RWPE2 (cell line): ENCODE measurements at places on chromosomes 2 and 18.

DNA sequence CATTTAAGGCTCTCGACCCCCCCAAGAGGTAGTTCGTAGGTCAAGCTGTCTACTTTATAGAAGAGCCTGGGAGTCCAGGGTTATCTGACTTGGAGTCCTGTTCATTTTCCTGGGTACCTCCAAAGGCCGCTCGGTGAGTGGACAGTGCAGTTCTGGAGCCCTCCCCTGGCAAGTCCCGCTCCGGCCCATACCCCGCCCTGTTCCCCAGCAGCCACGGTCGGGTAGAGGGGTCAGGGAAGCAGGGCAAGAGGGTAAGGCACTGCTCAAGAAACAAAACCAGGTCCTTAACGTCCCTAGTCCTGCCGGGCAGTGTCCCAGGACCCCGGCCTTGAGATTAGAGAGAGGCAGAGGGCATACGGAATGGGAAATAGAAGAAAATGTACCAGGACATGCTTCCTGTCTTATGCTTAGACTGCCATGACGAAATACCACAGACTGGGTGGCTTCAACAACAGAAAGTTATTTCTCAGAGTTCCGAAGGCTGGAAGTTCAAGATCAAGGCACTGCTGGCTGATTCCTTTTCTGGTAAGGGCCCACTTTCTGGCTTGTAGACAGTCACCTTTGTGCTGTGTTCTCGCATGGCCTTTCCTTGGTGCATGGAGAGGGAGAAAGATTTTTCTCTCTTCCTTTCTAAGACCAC, 5.4 kb upstream of the HPCAL1 start:
- DNase-seq, result no peak

- DNase-seq, result no peak
Observed at GRCh38 chr2:238407566-238407965, 19.2 kb upstream of the ASB1 start.

DNA sequence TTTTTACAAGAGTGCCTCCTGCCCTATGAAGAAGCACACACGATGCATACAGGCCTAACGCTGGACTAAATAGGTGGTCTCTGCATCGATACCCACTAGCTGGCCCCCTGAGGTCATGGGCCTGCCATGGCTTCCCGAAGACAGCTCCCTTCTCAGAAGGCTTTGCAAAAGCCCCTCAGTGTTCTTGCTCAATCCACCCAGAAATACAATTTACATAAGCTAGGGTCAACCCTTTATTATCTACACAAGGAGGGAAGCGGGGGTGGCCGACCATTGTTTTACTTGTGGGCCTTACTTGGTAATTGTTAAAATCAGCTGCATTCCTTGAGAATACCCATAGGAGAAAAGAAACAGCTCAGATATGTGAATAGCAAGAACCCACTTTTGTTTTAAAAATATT, 28.5 kb downstream of the UXS1 start:
- DNase-seq, result no peak

GRCh38 chr2:207156451-207157161, 9.1 kb downstream of the KLF7 start:
- no peak for DNase-seq

DNA sequence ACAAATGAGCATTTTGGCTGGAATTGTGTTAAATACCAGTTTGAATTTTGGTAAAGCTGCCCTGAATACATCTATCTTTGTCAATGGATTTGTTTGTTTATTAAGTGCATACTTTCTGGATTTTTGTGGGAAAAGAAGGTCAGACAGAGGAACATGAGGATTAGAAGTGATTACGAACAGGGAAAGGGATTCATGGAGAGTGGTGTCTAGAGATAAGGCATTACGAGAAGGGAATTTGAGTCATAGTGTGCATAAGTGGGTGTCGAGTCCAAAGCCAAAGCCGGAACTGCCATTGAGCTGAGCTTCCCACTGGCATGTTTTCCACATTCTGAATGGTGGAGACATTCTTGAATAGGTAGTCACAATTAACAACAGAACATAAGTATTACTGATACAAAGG, 68.9 kb upstream of the EFEMP1 start:
- peak; percentile 85 for DNase-seq

DNA sequence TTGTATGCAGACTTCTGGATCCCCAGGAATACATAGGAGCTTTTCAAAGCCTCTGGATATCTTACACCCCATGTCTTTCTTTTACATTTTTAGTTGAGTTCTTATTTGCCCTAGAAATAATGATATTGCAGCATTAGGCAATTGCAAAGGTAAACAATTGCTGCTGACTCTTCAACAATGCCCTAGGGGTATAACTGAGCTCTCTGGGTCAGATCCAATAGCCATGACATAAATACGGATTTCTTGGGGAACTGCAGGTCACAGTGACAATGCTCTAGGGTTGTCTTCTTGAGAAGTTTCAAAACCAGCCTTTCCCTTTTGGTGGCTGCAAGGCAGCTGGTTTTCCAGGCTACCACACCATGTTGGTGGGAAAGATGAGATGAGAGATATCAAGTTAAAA, 16.5 kb upstream of the OR6B3 start:
- no peak for DNase-seq

- DNase-seq, result no peak
Observed at GRCh38 chr2:162256591-162256991, 13.3 kb upstream of the FAP start.

GRCh38 chr2:96806468-96807126, 9.5 kb upstream of the CNNM3 start:
- no peak for DNase-seq

DNA sequence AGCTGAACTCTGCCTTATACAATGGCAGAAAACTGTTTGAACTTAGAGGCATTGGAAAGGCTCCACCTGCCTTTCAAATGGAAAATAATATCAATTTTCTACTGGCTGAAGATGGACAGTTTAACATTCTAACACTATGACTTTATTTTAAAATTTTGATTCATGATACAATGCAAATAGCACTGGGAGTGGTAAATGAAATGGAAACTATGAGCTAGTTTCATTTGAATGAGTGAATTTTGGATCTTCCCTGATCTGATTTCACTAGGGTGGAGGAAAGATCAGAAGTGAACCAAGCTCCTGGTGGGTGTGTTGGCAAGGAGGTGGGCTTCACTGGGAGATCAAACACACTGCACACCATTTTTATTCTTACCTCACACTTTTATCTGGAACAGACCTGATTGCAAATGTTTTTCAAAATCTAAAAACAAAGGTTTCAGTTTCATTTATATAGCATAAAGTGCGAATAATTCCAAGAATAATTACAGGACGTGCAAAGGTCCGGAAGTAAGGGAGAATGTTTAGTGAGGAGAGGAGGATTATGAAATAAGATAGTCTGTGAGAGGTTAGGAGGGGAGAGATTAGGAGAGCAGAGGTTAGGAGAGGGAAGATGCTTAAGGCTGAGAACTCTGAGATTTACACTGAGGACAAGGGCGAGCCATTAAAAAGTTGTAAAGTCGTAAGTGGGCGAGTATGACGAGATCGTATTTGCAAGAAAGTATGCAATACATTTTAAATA, 18.6 kb upstream of the MBP start:
- no peak for DNase-seq

DNA sequence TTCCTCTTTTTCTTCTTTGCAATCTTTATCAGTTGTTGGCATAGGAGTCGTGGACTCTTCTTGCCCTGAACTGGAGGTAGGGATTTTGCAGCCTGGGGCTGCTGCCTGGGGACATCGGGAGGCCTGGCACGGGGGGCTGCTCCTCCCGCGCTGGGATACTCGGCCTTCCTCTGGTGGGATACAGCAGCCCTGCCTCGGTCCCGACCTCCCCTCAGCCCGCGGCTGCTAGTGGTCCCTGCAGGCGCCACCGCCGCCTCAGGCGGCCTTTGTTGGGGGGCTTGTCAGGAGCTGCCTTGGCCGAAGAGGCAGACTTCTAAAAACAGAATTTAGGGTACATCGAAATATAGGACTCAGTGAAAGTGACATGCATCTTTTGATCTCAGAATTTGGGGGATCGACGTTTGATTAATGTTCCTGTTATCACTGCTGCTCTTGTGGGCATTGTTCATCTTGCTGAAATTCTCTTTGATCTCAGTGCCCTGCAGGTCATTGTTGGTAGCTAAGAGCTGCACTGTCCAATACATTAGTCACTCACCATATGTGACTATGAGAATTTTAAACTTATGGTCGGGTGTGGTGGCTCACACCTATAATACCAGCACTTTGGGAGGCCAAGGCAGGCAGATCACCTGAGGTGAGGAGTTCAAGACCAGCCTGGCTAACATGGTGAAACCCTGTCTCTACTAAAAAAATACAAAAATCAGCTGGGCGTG, 16.3 kb downstream of the POLR2D start:
- no peak for DNase-seq

GRCh38 chr2:196108604-196109003, 40.0 kb upstream of the DNAH7 start:
- DNase-seq, result no peak

DNA sequence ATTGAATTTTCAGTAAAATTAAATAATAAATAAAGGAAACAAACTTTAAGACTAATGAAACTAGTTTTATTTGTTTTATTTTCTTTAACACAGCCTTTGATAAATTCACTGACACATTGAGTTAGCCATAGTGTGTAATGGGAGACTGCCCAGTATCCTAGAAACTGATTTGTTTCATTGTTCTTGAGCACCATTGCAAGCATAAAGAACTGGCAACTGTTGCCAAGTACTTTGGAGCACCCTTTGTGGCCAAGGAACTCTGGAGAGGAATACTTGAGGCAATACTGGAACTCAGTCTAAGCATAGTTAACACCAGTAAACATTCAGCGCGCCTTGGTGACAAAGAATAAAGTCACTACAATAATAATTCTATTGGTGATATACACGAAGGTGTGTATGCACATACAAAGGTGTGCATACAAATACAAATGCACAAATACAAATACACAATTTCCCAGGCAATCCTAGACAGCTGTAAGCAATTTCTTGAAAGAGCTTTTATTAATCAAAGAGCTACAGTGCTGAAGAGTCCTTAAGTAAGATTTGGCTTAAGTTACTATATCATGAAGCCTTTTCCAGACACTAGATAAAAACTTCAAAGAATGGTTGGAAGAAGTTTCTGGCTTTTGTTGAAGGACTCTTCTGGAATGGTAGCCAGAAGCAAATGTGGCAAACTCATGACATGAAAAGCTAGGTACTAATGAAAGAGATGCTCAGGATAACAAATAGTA, 1371.2 kb downstream of the LRP1B start:
- DNase-seq, result no peak

GRCh38 chr2:74199871-74200305, 1.5 kb downstream of the MTHFD2 start:
- no peak for DNase-seq

DNA sequence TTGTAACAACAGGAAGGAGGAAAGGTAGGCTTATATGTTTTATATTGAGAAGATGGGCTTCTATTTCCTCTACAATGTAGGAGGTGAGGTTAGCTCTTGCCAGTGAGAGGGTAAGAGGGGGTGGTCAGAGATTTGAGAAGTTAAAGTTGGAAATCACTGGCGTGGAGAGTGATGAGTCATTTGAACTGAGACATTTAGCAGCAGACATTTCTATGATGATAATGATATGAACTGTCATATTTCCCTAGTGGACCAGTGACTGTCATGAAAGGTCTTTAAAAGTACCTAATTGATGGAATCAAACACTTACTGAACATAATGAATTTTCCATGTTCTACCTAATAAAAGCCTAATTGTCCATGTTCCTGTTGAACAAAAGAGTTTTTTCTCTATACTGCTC, 126.1 kb downstream of the FAM161A start:
- no peak for DNase-seq

DNA sequence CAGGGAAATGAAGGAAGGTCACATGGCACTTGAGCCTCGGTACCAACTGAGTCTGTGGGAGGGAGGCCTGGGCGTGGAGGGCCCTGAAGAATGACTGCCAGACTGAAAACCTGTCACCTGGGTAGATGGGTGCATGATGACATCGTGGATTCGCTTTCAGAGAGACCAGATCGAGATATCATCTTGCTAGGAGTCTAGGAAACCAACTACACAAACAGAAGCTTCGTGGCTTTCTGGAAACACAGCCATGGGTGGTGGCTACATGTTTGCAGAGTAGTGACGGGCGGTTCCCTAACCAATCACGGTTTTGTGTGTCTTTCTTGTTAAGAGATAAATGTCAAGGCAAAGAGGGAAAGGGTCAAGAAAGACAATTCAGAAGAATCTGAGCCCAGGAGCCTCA, 155.0 kb downstream of the EIPR1 start:
- DNase-seq, result no peak

DNA sequence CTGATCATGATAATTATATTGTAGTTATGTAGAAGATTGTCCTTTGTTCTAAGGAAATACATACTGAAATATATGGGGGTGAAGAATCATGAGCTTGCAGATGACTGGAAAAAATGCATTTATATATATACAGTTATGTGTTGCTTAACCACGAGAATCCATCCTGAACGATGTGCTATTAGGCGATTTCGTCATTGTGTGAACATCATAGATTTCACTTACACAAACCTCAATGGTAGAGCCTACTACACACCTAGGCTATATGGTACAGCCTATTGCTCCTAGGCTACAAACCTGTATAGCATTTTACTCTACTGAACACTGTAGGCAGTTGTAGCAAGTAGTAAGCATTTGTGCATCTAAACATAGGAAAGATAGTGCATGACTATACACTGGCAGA, 2.6 kb upstream of the ACAA2 start:
- no peak for DNase-seq

- no peak for DNase-seq
Observed at GRCh38 chr2:192749611-192750200, 555.0 kb upstream of the TMEFF2 start.

DNA sequence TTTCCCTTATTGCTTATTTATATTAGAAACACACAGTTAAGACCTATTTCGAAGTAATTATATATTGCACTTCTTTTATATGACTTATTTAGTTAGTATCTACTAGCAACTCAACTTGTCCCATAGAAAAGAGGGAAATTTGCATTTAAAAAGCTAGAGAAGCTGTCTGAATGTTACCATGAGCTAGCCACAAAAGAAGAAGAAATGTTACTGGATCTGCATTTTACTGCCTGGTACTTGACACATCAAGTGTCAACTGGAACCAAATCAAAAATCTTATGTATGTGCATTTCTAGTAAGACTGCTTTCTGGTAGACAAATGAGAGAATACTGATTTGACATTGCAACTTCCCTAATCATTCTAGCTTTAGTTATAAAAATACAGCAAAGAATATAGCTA, 424.6 kb upstream of the VRK2 start:
- DNase-seq, result no peak

DNA sequence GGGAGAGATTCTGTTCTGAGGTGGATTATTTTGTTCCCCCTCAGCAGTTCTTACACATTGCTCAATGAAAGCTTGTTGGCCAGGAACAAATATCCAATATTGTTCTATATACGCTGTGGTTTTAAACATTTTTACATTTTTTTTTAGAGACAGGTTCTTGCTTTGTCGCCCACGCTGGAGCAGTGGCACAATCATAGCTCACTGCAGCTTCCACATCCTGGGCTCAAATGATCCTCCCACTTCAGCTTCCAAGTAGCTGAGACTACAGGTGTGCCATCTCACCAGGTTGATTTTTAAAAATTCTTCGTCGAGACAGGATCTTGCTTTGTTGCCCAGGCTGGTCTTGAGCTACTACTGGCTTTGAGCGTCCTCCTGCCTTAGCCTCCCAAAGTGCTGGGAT, 58.9 kb upstream of the KIF5C start:
- no peak for DNase-seq

- no peak for DNase-seq
Observed at GRCh38 chr2:24543252-24543651, 52.2 kb downstream of the NCOA1 start.

- no peak for DNase-seq
Observed at GRCh38 chr2:128818704-128819491, 500.2 kb upstream of the HS6ST1 start.

- no peak for DNase-seq
Observed at GRCh38 chr2:105847056-105847455, 102.3 kb downstream of the NCK2 start.
